Fibroblast of lung (primary cell): ENCODE measurements at places on chromosomes 6 and 20. TPM values are rescaled to one million over a fixed set of nuclear protein-coding genes. Genes with fewer than 3 reads are reported as not detected.

GRCh38 chr6:30682143-30683117, 4.0 kb downstream of the PPP1R18 start:
- H3K4me1 ChIP-seq: peaks cover 10% of the 10 kb centered on the region
- peak; percentile 86 for DNase-seq
- H3K36me3 ChIP-seq: peaks cover 24% of the 10 kb centered on the region
- H3K27ac ChIP-seq: peak overlapping the region; percentile 85

DNA sequence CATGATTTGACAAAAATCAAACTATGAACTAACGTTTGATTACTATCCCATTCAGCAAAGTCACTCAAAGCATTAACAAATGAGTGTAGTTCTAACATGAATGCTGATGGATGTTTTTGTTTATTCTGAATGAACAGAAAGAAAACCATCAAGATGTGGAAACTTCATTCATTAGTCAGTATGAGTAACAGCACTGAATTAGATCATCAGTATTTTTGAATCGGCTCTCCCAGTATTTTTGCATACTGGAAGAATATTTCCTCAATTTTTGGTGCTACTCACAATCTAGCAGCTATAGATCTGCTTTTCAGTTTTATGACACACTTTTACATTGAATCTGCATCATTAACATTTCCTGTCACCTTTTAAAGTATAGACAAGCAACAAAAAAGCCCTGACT, 63.8 kb upstream of the CD83 start:
- H3K4me1 ChIP-seq: no peaks in the 10 kb centered on the region
- peak; percentile 33 for DNase-seq

DNA sequence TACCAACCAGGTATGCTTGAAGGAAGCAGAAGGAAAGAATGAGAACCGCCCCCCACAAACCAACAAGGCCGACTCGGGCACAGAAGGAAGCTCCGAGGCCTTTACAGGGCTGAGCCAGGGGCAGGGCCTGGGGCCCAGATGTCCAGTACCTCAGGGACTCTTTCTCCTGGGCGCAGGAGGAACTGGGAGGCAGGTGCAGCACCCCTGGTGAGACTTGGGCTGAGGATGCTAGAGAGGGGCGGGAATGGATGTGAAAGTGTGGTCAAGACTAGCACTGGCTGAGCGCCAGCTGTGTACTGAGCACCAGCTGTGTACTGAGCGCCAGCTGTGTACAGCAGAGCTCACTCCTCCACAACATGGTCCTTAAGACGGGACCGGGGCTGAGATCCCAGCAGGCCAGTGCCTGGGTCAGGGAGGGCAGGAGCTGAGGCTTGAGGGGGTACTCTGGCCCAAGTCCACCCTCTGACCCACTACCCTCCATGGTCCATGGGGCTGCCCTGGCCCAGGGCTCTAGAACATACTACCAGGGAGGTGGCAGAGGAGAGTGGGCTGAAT, 369.4 kb downstream of the TAF4 start:
- H3K27me3 ChIP-seq: no peaks in the 10 kb centered on the region
- H3K27ac ChIP-seq: no peak overlapping the region
- no peaks in the 10 kb centered on the region for H3K36me3 ChIP-seq
- no peaks in the 10 kb centered on the region for H3K4me1 ChIP-seq
- no peak overlapping the region for H3K4me3 ChIP-seq

DNA sequence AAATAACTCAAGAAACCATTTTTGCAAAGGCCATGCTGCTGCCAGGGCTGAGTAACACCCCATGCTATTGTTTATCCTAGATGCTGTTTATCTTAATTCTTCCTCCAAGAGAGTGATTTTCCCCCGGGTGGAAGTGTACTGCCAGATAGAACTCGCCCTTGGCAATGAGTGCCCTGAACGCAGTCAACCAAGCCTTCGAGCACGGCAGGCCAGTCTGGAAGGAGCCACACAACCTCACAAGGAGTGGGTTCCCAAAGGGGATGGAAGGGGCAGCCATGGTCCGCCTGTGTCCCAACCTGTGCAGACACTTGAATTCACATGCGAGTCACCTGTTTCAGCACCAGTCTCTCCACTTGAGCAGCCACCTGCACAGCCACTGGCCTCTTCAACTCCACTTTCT, 31.9 kb downstream of the PNPLA1 start:
- no peaks in the 10 kb centered on the region for H3K36me3 ChIP-seq
- H3K27ac ChIP-seq: no peak overlapping the region
- no peak for DNase-seq

GRCh38 chr6:52216932-52217575, 27.2 kb downstream of the IL17F start:
- DNase-seq: no peak
- H3K36me3 ChIP-seq: no peaks in the 10 kb centered on the region
- peaks cover 6% of the 10 kb centered on the region for H3K27me3 ChIP-seq
- H3K27ac ChIP-seq: no peak overlapping the region
- H3K4me3 ChIP-seq: no peak overlapping the region

- H3K4me3 ChIP-seq: no peak overlapping the region
- DNase-seq: no peak
- no peak overlapping the region for H3K27ac ChIP-seq
- H3K36me3 ChIP-seq: no peaks in the 10 kb centered on the region
These were observed 950.1 kb downstream of the EPHA7 start for GRCh38 chr6:92469186-92469828.

GRCh38 chr6:41784581-41785171, 2.8 kb upstream of the TOMM6 start:
- no peak for DNase-seq
- H3K36me3 ChIP-seq: no peaks in the 10 kb centered on the region
- H3K4me1 ChIP-seq: peaks cover 4% of the 10 kb centered on the region
- no peak overlapping the region for H3K27ac ChIP-seq

GRCh38 chr6:259901-260508, 32.3 kb upstream of the DUSP22 start:
- H3K27ac ChIP-seq: no peak overlapping the region
- H3K36me3 ChIP-seq: no peaks in the 10 kb centered on the region
- no peaks in the 10 kb centered on the region for H3K27me3 ChIP-seq
- H3K4me1 ChIP-seq: no peaks in the 10 kb centered on the region
- no peak for DNase-seq

DNA sequence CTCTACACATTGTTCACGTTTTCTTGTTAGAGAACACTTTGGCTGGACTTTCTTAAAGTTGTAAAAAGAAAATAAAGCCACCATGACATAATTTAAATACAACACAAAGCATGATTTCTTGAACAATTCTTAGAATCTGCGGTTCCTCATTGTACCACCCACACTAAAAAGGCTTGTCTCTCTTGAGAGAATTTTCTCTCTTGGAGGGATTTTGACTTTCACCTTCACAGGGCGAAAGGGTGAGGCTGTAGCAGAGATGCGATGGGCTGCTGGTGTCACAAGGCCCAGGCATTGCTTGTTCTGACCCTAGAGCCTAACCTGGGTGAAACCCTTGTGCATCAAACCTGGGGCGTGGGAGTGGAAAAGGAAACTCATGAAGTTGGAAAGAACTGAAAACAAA, 122.7 kb upstream of the RIPOR2 start:
- no peaks in the 10 kb centered on the region for H3K36me3 ChIP-seq
- H3K4me3 ChIP-seq: no peak overlapping the region
- H3K4me1 ChIP-seq: peaks cover 3% of the 10 kb centered on the region
- no peak overlapping the region for H3K27ac ChIP-seq
- no peaks in the 10 kb centered on the region for H3K27me3 ChIP-seq
- no peak for DNase-seq

- no peak overlapping the region for H3K4me3 ChIP-seq
- no peaks in the 10 kb centered on the region for H3K27me3 ChIP-seq
- H3K36me3 ChIP-seq: no peaks in the 10 kb centered on the region
- peak; percentile 75 for DNase-seq
These were observed 185.1 kb upstream of the RAB32 start for GRCh38 chr6:146358431-146359046.

DNA sequence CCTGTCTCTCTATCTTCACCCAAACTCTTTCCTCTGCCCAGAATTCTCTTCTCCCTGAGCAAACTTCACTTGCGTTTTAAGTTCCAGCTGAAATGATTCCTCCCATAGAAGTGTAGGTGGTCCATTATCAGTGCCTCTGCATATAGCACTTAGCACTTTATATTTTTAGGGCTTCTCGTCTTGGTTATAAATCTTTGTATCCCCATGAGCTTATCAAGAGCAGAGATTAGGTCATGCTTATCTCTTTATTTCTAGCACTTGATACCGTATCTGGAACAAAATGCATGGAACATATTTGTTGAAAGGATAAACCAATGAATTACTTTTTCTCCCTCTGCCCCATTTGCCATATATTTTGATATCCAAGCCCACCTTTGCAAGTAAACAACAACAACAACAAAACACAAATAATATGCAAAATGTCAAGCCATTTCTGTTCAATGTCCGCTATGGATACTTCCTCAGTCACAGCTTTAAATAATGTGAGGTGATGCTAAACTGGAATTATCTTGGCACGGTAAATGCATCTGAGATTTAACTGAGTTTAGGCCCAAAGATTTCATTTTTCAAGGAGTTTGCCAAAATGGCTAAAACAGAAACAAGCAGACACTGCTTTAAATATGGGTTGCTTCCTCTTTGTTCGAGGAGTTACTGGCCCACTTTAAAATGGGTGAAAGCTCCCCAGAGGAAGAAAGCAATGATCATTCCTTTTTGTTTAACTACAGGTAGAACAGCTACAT, 106.2 kb upstream of the STMND1 start:
- peaks cover 11% of the 10 kb centered on the region for H3K4me1 ChIP-seq
- no peak overlapping the region for H3K27ac ChIP-seq
- no peaks in the 10 kb centered on the region for H3K27me3 ChIP-seq

DNA sequence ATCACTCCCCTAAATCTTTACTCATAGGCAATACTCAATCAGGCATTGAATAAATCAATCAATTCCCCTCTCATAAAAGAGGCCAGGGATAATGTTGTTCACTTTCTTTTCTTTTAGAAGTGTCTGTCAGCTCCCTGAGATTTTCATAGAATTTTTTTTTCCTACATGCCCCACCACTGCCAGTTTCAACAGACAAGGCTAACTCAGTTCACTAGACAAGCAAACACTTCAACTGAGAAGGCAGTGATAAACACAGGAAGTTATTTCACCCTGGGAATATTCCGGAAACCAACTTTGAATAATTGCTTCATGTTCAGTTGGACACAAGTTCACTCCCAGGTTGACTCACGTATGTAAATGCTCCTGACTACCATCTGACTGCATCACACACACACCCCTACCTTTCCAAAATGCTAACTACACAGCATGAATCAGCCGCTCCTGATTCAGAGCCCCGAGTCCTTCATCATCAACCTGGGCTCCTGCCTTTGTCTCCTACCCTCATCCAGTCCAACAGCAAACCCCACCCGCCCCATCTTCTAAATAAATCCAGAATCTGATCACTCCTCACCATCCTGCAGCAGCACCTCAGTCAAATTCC, 143.9 kb downstream of the BCAS1 start:
- no peaks in the 10 kb centered on the region for H3K27me3 ChIP-seq
- no peak overlapping the region for H3K4me3 ChIP-seq
- H3K36me3 ChIP-seq: no peaks in the 10 kb centered on the region
- H3K27ac ChIP-seq: peak overlapping the region; percentile 47
- peaks cover 10% of the 10 kb centered on the region for H3K4me1 ChIP-seq

- H3K36me3 ChIP-seq: no peaks in the 10 kb centered on the region
- DNase-seq: no peak
- no peaks in the 10 kb centered on the region for H3K4me1 ChIP-seq
- no peaks in the 10 kb centered on the region for H3K27me3 ChIP-seq
- H3K27ac ChIP-seq: no peak overlapping the region
- H3K4me3 ChIP-seq: no peak overlapping the region
These were observed 88.9 kb upstream of the ATXN1 start for GRCh38 chr6:16849988-16850680.

- H3K27me3 ChIP-seq: no peaks in the 10 kb centered on the region
- H3K27ac ChIP-seq: peak overlapping the region; percentile 26
These were observed 12.4 kb upstream of the CPNE5 start for GRCh38 chr6:36851626-36852025.

GRCh38 chr20:49320460-49320859, 42.6 kb upstream of the ZNFX1 start:
- H3K4me3 ChIP-seq: no peak overlapping the region
- no peaks in the 10 kb centered on the region for H3K4me1 ChIP-seq
- H3K36me3 ChIP-seq: no peaks in the 10 kb centered on the region
- peaks cover 67% of the 10 kb centered on the region for H3K27me3 ChIP-seq
- no peak overlapping the region for H3K27ac ChIP-seq
- DNase-seq: peak; percentile 49

GRCh38 chr6:25176466-25176865, 102.7 kb upstream of the CARMIL1 start:
- H3K27ac ChIP-seq: no peak overlapping the region
- peak; percentile 15 for DNase-seq
- no peaks in the 10 kb centered on the region for H3K27me3 ChIP-seq
- H3K4me3 ChIP-seq: no peak overlapping the region
- peaks cover 16% of the 10 kb centered on the region for H3K4me1 ChIP-seq
- H3K36me3 ChIP-seq: no peaks in the 10 kb centered on the region

DNA sequence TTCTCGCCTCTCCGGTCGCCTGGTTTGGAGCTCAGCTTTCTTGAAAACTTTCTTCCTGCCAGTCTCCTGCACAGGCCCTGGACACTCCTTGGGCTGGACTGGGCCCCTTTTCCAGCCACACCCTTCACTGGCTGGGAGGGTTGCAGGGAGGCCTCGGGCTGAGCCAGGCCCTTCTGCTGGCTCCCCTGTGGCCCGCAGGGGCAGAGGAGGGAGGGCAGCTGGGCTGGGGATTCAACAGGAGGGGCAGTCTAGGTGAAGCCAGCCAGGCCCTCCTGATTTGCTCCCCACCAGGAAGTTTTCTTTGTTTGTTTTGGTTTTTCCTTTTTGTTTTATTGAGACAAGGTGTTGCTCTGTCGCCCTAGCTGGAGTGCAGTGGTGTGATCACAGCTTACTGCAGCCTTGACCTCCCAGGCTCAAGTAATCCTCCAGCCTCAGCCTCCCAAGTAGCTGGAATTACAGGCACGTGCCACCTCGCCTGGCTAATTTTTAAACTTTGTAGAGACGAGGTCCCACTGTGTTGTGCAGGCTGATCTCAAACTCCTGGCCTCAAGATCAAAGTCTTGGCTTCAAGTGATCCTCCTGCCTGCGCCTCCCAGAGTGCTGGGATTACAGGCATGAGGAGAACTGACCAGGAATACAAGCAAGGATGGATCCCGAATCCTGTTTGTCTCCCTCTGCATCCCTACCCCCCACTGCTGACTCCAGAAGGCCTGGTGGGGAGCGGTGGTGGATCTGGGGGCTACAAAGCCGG, 23.5 kb upstream of the CDH22 start:
- H3K27ac ChIP-seq: no peak overlapping the region
- no peaks in the 10 kb centered on the region for H3K36me3 ChIP-seq
- no peaks in the 10 kb centered on the region for H3K4me1 ChIP-seq
- no peak for DNase-seq

OPRM1 gene
- not detected in 2 replicates for total RNA-seq

SLPI gene
- 0.17 and 0.77 TPM in 2 replicates for total RNA-seq

SAMD3 gene
- total RNA-seq: 2.8 and 4.9 TPM in 2 replicates

NKAIN2 gene
- total RNA-seq: not detected in 2 replicates

TFAP2D gene
- total RNA-seq: not detected in 2 replicates

TBC1D22B gene
- 8.2 and 9.7 TPM in 2 replicates for total RNA-seq

UBE3D gene
- 5.6 and 6.7 TPM in 2 replicates for total RNA-seq

TINAG gene
- total RNA-seq: not detected in 2 replicates

NNAT gene
- 0.26 and 0.83 TPM in 2 replicates for total RNA-seq

SPAG4 gene
- total RNA-seq: 6.6 and 8.5 TPM in 2 replicates

ENPP4 gene
- 3.6 and 4.0 TPM in 2 replicates for total RNA-seq

OR2J3 gene
- not detected in 2 replicates for total RNA-seq

ADGB gene
- total RNA-seq: not detected in 2 replicates
